ENCODE measurements at places on chromosomes 6 and 20.

DNA sequence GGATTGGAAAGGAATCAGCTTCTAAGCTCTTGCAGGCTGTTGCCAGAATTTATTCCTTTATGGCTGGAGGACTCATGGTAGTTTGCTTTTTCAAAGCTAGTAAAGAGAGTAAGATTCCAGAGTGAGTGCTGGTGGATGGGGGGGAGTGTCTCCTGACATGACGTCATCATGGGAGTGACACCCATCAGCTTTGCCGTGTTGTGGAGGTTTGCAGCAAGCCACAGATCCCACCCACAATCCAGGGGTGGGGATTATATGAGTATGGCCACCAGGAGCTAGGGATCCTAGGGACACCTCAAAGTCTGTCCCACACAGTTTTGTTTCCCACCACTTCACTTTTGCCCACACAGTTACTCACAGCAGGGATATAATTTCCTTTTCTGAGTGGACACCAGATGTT is 28.7 kb upstream of the PMEPA1 start:
- DNase-seq: no peak

GRCh38 chr20:49112596-49113274 is 66.6 kb downstream of the CSE1L start:
- no peak for DNase-seq

- no peak for DNase-seq
Observed at GRCh38 chr20:63151554-63152321, 64.2 kb downstream of the YTHDF1 start.

GRCh38 chr6:132253211-132253610 is 148.1 kb downstream of the MOXD1 start:
- DNase-seq: no peak

DNA sequence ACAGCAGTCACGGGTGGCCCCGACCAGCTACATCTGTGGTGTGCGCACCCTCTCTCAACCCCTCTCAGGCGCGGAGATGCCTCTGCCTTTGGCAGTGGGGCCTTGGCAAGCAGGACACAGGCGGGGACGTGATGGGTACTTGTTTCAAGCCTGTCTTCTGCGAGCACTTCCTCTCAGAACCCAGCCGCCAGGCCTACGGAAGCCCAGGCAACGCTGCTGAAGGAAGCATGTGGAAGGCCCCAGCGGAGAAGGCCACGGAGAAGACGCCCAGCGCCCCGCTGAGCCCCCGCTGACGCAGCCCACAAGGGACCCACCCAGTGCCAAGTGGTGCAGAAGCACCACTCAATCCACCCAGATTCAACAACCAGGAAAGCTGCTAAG is 13.0 kb downstream of the SERPINB6 start:
- DNase-seq: no peak

GRCh38 chr20:13784271-13784892 is 337 bp downstream of the ESF1 start:
- no peak for DNase-seq

GRCh38 chr6:106547601-106548453 is 81.5 kb downstream of the RTN4IP1 start:
- no peak for DNase-seq

- DNase-seq: no peak
Observed at GRCh38 chr6:138596591-138596990, 97.3 kb upstream of the NHSL1 start.

DNA sequence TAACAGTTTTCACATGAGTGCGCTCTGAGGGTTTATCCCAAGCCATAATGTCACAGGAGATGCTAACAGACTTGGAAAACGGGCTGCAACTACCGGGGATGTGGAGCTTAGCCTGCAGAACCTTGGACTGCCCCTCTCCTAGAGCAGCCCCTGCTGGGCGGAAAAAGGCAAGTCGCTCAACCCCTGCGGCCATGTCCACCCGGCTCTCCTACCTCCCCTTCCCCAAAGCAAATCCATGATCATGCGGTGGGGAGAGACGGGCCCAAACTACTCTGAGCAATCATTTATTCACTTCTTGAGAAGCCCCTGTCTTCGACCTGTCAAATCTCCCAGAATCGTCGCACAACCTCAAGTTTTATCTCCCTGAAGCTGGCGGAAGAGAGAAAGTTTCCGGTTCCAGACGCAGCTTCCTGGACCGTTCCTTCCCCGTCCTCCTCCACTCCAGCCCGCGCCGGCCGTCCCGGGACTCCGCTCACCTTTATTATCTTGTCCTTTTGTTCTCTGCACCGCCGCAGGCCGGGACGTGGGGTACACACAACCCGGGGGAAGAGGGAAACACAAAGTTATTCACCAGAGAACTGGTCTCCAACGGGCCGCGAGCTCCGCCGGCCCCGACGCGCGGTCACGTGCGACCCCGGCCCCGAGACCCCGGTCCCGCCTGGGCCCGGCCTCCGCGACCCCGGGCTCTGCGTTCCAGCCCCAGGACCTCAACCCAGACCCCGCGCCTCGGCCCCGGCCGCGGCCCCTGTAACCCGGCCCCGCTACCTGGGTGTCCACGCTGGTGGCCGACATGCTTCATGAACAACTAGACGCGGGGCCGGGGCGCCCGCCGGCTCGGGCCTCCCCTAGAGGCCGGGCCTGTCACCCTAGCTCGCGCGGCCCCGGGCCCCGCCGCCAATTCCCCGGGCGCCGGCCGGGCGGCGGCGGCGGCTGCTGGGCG is 560 bp downstream of the YTHDF1 start:
- peak; percentile 21 for DNase-seq

DNA sequence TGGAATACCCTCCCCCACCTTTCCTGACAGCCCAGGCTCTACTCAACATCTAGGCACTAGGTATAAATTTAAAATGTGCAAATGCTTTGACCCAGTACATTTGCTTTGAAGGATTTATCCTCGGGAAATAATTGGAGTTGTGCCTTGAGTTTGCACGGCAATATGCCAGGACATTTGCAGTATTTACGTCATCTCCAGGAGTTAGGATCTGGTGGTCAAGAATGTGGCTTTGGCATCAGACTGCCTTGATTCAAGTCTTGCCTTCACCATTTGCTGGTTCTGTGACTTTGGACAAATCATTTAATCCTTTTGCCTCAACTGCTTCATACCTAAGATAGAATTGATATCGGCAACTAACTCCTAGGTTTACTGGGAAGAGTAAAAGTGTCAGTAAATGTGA is 169.6 kb downstream of the PLCB1 start:
- no peak for DNase-seq

GRCh38 chr20:51766994-51767866 is 960 bp downstream of the ATP9A start:
- peak; percentile 39 for DNase-seq

DNA sequence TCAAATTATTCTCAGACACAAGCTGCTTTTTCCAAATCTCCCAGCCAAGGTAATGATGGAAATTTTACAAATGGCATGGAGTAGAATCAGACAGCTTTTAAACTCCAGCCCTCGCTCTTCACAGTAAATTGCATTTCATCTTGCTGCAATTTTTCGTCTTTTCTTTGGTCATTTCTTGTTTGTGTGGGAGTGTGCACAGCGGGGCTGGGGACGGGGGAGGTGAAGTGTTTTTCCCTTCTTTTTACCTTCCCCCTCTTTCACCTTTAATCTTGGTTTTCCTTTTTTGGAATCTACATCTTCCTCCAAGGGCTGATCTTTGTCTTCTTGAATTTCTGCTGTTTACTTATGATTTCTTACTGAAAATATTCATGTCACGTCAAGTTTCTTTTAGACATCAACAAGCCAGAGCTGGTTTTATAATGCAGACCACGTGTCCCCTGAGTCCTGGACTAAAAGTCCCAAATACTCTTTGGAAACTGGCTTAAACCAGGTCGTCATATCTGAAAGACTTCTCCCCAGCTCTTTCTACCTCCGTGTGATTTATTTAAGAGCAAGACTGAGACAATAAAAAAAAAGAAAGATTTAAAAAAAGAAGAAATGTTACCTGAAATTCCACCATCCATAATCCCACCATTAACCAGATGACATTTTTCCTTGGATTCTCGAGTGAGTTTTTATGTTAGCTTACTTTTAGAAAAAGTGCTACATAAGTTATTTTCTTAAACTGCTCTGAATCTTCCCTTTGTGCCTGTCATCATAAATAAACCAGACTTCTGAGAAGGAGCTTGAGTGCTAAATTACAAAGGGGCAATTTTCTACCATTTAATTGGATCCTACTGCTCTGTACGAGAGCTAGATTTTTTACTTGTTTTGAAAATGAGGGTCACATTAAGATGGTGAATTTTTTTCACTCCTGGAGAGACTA is 52.0 kb downstream of the MAP3K5 start:
- DNase-seq: no peak

DNA sequence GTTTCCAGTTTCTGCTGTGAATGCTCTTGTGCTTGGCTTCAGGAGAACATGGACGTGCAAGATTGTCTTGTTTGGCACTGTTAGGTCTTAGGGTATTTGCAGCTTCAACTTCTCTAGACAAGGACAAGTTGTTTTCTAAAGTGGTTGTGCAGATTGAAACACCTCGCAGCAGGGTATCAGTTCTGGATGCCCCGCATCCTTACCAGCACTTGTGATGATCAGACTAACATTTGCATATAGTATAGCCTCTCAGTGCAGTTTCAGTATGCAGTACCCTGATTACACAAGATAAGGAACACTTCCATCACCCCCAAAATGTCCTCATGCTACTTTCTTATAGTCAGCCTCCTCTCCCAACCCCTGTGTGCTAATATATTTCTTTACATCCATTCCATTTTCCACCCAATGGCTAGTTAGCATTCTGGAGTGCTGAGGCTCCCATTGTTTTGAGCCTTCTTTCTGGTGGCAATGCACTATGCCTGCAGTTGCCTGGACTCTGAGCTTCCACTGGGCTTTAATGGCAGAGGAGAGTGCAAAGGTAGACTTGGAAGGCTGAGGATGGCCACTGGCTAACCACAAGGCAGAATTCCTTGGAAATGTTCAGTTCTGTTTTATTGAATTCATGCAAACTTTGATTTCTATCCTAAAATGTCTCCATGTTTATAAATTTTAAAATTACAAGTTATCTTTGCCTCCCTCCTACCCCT is 35.4 kb downstream of the KIF3B start:
- DNase-seq: no peak

GRCh38 chr6:87972279-87972678 is 75.4 kb upstream of the SPACA1 start:
- no peak for DNase-seq

- no peak for DNase-seq
Observed at GRCh38 chr20:59911041-59911440, 22.4 kb downstream of the SYCP2 start.

GRCh38 chr20:17987988-17988387 is 19.2 kb downstream of the MGME1 start:
- no peak for DNase-seq

- DNase-seq: no peak
Observed at GRCh38 chr6:36907781-36908180, 22.0 kb downstream of the C6orf89 start.

DNA sequence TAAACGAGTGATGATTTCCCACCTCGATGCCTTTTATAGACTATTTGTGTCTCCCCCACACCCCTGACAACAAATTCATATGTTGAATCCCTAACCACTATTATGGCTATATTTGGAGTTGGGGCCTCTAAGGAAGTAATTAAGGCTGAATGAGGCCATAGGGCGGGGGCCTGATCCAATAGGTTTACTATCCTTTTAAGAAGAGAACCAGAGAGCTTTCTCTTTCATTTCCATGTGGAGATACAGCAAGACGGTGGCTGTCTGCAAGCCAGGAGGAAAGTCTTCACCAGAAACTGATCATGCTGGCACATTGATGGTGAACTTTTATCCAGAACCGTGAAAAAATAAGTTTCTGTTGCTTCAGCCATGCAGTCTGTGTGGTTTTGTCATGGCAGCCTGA is 38.9 kb upstream of the CLIC5 start:
- no peak for DNase-seq

DNA sequence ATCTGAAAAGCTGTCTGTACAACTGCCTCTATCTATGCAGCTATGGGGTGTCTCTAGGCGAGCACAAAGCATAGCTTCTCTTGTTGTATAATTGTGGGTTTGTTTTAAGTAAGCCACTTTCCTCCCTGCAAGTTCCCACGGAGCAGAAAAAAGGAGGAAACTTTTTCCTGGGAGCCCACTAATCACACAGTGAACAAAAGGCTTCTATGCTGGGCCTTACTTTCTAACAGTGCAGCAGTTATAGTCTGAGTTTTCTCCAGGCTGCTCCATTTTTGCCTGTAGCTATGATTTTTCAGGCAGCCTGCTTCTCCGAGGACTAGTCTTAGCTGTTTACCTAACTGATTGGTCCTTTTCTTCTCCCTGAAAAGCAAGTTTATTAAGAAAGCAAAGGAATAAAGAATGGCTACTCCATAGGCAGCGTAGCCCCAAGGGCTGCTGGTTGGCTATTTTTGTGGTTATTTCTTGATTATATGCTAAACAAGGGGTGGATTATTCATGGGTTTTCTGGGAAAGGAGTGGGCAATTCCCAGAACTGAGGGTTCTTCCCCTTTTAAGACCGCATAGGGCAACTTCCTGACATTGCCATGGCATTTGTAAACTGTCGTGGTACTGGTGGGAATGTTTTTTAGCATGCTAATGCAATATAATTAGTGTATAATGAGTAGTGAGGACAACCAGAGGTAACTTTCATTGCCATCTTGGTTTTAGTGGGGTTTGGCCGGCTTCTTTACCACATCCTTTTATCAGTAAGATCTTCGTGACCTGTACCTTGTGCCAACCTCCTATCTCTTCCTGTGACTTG is 84.3 kb downstream of the OPRM1 start:
- DNase-seq: no peak

DNA sequence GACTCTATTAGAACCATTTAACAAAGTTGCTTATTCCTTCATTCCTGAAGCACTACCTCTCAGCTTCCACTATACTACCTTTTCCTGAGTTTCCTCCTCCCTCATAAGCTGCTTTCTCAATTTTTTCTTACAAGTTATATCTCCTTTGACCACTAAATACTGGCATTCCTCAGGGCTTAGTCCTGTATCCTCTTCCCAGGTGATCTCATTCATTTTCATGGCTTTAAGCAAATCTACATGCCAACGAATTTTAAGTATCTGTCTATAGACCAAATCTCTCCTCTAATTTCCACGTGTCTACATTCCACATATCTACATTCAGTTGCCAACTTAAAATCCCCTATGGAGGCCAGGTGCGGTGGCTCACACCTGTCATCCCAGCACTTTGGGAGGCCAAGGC is 134.7 kb downstream of the BTBD9 start:
- DNase-seq: no peak

GRCh38 chr20:24138951-24139350 is 150.4 kb upstream of the GGTLC1 start:
- no peak for DNase-seq

DNA sequence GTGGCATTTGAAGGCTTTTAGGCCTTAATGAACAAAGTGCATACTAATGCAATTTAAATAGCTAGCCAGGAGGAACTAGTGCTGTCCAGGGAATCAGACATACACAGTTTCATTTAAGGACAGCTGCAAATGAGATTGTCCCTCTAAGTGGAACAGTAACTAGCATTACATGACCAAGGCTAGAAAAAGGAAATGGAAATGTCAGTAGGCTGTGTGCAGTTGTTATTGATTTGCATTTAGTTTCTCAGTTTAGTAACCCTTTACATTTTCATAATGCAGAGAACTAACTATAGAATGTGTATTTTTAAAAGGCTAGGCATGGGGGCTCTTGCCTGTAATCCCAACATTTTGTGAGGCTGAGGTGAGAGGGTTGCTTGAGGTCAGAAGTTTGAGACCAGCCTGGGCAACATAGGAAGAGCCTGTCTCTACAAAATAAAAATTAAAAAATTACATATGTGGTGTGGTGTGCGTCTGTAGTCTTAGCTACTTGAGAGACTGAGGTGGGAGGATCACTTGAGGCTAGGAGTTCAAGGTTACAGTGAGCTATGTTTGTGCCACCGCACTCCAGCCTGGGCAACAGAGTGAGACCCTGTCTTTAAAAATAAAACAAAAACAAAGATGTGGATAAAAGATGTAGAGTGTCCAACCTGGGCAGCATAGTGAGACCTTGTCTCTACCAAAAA is 468.0 kb downstream of the UTRN start:
- DNase-seq: no peak

GRCh38 chr6:137266309-137266586 is 47.1 kb upstream of the IFNGR1 start:
- DNase-seq: no peak
